Stimulated activated CD8-positive, alpha-beta memory T cell treated with anti-CD3 and anti-CD28 coated beads, Interleukin-2, amount 100 ng/mL, for 48 hours (primary cell): ENCODE measurements at places on chromosomes 2 and 18.

DNA sequence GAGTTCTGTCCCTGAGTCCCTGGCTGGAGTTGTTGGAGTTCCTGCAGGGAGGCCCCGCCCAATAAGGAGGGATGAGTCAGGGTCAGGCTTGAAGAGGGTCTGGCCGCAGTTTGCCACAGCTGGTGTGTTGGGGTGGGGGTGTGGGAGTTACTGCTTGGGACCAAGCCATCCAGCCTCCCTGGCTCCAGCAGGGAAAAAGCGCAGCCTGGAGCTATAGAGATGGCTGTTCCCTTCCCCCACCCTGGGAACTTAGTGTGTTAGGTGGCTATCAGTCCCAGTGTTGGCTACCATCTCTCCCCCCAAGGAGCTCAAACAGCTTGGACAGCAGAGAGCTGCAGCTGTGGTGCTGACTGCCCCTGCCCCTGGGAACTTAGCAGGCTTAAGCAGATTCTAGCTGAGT is 13.2 kb upstream of the TANK start:
- no peak for DNase-seq

DNA sequence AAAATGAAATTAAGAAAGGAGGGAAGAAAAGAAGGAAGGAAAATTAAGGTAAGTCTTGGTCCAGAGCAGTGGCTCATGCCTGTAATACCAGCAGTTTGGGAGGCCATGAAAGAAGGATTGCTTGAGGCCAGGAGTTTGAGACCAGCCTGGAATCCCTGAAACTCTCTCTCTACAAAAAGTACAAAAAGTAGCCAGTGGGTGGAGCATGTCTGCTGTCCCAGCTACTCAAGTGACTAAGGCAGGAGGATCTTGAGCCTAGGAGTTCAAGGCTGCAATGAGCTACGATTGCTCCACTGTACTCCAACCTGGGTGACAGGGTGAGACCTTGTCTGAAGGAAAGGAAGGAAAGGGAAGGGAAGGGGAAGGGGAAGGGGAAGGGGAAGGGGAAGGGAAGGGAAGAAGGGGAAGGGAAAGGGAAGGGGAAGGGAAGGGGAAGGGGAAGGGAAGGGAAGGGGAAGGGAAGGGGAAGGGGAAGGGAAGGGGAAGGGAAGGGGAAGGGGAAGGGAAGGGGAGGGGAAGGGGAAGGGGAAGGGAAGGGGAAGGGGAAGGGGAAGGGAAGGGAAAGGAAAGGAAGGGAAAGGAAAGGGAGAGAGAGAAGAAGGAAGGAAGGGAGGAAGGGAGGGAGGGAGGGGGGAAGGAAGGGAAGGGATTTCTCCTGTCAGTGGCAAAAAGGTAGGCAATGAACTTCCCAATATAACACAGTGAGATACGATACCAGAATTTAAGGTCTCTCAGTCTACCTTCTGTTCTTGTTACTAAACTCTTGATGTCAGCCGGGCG is 412.8 kb downstream of the CMPK2 start:
- no peak for DNase-seq

DNA sequence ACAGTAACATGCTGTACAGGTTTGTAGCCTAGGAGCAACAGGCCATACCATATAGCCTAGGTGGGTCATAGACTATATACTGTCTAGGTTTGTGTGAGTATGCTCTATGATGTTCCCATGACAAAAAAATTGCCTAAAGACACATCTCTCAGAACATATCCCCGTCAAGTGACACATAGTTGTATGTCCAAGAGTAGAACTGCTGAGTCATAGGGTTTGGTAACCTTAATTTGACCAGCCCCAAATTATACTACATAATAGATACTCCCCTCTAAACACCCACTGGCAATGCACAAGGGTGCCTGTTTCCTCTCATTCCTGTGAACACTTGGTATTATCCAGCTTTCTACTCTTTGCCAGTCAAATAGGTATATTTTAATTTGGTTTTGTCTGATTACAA is 161.6 kb downstream of the LCLAT1 start:
- DNase-seq, result no peak

DNA sequence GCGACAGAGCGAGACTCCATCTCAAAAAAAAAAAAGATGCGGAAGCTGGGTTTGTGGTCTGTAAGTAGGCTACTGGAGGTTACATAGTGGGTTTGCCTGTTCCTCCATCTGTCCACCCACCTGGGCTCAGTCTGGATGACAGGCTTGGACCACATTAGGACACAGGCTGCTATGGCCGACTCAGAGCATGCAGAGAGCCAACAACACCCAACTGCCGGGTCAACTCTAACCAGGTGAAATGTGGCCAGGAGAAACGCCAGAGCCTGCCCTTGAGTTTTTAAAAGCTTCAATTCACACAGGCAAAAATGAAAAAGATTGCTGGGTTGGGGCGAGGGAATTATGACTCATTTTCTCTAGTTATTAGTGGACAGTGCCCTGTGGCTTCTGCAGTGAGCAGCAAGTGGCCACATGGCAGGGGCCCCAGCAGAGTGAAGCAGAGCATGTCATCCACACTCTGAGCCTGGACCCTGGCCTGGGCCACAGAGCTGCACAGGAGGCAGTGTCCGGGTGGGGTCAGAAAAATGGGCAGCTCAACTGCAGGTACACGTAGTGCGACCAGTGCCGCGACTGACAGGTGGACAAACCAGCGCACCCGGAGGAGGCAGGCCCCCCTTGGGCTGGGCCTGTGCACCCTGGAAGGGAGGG is 67.4 kb downstream of the BIN1 start:
- DNase-seq, result no peak

DNA sequence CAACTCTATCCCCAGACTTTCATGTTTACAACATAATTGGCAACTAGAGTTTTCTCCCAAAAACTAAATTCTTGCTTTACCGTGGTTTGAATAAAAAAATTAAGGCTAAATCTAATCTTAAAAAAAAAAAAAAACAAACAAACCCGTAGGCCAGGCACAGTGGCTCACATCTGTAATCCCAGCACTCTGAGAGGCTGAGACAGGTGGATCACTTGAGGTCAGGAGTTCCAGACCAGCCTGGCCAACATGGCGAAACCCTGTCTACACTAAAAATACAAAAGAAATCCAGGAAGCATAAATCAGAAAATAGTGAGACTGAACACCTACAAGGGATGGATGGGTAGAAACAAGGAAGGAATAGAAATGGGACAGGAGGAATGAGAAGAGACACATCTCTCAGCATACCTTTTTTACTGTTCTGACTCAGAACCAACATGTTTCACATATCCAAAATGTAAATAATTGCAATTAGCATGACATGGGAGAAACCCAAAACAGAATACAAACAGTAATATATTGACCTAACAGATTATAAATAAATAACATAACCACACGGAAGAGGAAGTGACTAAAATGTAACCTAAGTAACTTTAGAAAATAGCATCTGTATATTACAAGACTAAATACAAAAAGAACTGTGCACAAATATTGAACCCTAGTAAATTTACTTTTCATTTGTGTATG is 17.5 kb downstream of the MGAT4A start:
- DNase-seq, result no peak

DNA sequence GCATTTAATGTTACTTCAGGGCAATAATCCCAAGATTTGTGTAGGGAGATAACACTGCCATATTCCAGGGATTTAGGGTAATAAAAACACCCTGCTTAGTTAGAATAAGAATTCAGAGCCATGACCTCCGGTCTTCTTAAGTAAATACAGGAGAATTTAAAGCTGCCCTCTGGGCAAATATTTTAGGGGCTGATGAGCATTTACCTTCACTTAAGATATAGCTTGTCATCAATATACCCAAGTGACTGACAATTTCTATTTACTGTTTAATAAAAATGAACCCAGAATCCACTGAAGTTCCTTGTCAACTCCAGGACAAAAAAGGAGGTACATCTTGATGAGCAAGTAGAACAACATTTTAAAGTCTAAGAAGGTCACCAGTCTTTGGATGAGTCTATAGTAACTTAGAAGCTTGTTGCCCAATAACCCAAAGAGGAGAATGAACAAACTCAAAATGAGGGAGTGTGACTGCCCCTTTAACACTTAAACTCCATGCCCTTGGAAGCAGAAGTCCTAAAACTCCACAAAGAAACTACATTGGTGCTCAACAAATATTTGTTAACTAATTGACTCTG is 24.3 kb upstream of the IKZF2 start:
- no peak for DNase-seq

GRCh38 chr2:175688243-175688642 is 313.8 kb downstream of the LNPK start:
- no peak for DNase-seq

GRCh38 chr2:68722712-68723111 is 11.9 kb upstream of the ARHGAP25 start:
- DNase-seq, result no peak

DNA sequence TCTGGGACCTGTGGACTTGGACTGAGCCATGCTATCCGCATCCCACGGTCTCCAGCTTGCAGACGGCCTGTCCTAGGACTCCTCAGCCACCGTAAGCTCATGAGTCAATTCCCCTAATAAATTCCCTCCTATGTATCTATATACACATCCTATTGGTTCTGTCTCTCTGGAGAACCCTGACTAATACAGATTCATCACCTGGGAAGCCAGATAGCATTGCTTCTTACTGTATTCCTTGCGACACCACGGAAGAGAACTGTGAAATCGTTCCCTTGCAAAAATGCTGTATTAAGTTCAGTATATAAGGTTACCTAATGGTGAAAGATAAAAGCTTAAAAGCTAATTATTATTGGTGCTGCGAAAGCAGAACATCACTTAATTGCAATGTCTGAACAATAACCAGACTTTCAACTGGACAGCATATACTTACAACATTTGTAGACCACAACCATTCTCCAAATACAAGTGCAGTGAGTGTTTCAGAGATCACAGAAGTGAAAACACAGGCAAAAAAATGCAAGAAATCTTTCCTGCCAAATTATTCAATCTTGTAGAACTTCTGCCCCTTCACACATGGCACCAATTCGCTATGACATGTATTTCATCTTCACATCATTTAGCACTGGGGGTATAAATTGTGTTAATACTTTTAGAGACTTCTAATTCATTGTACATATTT is 352.9 kb downstream of the TXNL1 start:
- DNase-seq, result no peak

GRCh38 chr2:226772389-226773179 is 27.0 kb downstream of the IRS1 start:
- no peak for DNase-seq

DNA sequence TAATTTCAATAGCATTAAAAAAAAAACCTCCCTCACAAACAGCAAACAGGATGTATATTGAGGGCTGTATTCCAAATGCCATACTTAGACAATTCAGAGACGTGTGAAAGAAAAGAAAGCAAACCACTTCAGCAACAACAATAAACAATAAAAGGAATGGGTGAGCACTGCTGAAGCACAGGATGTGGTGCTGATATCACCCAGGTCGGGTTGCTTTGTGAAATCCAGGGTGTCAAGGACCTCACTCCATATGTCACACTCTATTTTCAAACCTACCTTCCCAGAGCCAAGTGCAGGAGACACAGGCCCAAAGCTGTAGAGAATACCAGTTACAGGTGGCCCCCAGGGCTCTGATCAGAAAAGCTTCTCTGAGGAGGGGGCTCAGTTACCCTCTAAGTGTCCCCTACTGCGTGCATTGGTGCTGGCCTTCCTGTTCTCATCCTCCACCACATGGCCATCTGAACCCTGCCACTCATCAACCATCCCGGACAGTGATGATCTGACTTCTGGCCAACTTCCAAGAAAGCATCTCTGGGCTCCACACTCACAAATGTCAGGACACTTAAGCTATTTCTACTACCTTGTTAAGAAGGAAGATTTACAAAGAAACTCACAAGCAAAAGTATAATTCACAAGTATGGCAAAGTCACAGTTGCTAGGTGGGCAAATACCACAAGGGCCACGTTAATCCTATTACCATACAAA is 363.0 kb downstream of the SS18 start:
- no peak for DNase-seq

GRCh38 chr18:76460482-76460881 is 34.6 kb downstream of the ZNF516 start:
- no peak for DNase-seq

GRCh38 chr18:74005320-74006109 is 142.1 kb downstream of the FBXO15 start:
- DNase-seq, result no peak

- DNase-seq, result no peak
Measured at GRCh38 chr18:68275616-68276015, 439.3 kb downstream of the TMX3 start.

DNA sequence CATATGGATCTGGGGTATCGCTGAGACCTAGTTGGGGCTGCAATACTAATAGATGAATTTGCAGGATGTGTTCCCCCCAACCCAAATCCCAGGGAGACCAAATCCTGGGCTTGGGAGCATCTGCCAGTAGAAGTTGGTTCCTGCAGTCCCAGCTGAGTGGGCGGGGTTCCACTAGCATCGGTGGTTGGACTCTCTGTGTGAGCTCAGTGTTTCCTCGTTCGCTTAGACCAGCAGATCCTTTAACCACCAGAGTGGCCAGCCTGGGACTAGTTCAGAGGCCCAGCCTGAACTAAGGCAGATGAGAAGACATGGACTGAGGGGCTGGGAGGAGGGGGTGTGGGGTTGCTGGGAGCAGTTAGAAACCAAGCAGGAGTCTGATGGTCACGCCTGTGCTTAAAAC is 40.7 kb downstream of the PCARE start:
- no peak for DNase-seq

- DNase-seq, result no peak
Measured at GRCh38 chr2:46329803-46330775, 32.9 kb downstream of the EPAS1 start.

GRCh38 chr2:119062652-119063051 is 95.9 kb downstream of the C1QL2 start:
- no peak for DNase-seq

DNA sequence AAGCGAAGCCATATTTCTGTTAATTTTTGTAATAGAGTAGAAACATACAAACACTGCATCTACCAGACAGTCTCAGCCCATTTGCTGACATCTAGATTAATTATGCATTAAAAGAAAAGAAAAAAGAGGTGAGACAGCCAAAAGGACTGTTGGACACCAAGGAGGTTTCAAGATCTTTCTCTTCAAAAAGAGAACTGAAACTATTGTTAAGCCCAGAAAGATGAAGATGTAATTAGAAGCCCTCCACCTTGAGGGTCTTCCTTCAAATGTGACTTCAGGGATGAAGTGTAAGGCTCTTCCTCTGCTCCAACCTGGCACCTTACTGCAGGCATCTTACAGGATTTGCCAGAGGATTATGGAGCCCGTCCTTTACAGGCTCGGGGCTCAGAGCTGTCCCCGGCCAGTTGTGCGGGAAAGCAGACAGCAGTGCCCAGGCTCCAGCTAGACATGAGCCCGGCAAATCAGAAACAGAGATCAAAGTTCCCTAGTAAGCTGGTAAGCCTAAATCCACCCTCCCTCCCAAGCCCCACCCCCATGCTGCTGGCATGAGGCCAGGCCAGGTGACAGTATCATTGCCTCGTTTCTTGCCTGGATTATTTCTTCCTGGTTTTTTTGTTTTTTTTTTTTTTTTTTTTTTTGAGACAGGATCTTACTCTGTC is 38.9 kb downstream of the ADI1 start:
- no peak for DNase-seq

- DNase-seq, result no peak
Measured at GRCh38 chr2:100584816-100585215, 22.0 kb downstream of the PDCL3 start.

DNA sequence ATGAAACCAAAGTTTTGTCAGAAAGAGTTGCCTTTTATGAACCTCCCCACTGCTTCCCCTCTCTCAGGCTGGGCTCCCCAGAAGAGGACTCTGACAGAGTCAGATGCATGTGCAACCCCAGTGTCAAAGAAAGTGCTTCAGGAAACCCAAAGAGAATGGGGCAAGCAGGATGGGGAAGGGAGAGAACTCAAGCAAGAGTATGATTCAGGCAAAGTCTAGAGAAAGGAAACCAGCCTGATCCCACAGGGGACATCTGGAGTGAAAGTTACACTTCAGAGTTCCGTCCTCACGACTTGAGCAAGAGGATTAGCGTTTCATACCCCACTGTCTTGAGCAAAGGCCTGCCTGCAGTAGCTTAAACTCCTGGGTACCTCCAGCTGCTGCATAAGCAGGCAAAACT is 51.8 kb upstream of the EPC2 start:
- no peak for DNase-seq
